ENCODE measurements at places on chromosomes 2 and 18.

- no peak for DNase-seq
These were observed 237.1 kb upstream of the POU3F3 start for GRCh38 chr2:104616856-104617255.

DNA sequence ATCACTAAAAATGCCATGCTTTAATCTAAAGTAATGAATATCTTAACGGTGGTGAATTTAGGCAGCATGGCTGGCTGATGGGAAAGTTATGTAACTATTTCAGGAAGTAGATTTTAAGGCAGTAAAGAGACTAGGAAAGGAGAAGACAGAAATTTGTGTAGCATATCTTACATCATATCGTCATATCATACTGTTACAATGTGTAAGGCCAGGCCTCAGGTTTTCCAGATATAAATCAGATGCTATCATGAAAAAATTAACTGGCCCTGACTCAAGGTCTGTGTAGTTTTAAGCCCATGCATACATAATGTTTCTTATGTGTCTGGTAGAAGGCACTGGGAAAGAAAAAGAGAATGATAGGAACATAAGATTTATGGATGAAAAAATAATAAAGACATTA, 8.9 kb upstream of the FAP start:
- DNase-seq, result no peak

DNA sequence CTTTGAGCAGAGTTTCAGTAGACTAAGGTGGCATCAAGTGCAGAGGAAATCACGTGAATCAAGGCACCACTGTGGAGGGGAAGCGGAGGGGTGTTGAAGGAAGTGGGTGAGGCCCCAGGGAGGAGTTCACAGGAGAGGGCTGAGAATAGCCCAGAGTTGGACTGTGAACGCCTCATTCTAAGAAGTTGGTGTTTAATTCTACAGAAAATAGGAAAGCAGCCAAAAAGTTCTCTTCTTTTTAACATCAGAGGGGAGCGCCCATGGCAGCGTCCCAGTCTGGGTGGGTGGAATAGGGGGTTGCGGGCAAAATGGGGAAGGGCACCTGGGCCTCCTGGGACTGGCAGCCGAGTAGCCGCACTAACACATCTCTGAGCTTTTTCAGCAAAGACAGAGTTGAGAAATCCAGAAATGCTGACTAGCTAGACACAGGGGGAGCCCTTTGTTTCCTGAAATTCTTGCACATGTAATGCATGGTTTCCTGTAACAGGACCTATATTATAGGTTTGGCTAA, 97.0 kb downstream of the NEB start:
- no peak for DNase-seq

DNA sequence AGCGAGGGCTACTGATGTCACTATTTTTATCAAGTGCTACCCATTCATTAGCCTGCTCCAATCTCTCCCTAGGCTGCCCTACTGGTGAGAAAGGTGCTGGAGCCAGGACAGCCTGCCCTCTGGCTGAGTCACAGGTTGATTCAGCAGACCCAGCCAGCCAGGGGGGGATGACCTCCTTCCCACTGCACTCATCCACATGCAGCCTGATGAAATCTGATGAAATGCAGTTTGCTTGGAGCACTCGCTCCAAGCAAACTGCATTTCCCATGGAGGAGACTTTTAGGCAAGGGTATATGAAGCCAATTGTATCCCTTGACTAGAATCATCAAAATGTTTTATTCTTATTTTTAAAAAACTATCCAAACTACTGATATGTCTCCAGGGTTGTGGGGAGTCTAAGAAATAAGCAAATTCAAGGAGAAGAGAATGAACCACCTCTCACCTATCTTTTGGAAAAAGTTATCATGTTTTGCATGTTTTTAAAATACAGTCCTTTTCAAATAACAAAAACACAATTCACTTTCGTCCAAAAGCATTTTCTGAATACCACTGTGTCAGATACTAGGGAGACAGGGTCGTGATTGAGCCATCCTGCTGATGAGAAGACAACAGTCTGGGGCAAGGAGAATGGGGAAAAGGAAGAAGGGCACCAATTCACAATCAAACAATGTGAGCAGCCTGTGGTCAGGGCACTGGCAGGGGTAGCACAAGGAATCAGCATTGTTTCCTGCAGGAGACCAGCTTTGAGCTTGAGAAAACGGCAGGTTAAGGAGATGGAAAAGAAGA, 128.3 kb downstream of the AFF3 start:
- DNase-seq, result peak; percentile 98

DNA sequence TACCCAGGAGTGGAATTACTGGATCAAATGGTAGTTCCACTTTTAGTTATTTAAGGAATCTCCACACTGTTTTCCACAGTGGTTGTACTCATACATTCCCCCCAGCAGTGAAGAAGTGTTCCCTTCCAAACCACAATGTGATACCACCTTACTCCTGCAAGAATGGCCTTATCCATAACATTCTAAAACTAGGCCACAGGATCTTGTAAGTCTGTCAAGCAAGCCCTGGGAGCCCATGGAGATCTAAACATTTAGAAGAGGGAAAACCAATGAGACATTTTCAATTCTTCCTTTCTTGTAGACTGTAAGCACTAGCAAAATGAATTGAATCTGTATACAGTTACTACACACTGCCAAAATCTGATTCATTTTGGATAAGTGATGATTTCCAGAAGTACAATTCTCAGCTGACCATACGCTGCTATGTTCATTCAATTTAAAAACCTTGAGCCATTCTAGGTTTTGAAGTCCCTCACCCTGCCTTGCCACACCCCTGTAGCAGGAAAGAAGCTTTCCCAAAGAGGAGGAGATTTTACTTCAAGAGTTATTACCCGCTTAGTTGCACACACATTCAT, 149.1 kb downstream of the SLC8A1 start:
- DNase-seq, result no peak

DNA sequence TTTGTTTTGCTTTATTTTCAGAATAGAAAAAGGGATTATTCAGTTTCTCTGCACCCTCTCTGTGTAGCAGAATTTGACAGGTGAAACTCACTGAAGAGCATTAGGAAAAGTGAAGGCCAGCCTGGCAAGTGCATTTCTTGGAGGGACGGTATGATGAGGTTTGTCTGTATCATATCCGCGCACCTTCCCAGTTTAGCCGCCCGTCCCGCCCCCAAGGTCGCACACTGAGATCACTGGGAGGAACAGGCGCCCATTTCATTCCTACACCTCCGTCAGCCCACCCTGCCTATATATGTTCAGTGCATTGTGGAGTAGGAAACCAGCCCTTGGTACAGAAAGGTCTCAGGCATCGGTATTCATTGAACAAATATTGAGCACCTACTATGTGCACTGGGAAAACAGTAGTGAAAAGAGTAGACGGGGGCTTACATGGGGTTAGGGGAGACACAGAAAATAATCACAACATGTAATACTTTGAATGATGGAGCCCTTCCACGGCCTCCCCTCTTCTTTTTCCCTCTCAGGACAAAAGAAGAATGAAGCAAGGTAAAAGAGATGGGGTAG, 678 bp upstream of the FECH start:
- no peak for DNase-seq

DNA sequence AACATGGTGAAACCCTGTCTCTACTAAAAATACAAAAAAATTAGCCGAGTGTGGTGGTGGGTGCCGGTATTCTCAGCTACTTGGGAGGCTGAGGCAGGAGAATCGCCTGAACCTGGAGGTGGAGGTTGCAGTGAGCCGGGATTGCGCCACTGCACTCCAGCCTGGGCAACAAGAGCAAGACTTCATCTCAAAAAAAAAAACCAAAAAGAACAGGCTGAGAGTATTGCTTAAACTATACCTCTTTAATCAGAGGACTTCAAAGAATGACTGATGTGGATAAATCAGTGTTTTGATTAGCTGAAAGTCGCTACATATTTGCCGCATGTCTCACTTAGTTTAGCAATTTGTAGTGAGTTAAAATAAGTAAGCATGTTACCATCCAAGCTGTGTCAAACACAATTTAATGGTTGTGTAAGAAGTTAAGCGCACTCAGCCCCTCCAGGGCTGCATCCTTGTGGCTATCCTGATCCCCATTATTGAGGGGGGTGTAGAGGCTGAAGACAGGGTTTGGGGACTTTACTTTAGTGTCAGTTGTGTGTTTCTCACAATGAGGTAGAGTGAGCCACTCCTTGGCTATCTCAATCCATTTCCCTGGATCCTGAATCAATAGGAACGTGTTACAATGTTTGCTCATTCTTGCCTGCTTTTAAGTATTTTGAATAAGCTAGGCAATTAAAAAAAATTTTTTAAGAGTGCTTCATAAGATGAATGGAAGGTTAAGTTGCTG, 11.0 kb upstream of the FARP2 start:
- DNase-seq, result no peak

Measured in AG09319 (cell line).